Dermis microvascular lymphatic vessel endothelial cell (primary cell): ENCODE measurements at places on chromosomes 7 and 10.

DNA sequence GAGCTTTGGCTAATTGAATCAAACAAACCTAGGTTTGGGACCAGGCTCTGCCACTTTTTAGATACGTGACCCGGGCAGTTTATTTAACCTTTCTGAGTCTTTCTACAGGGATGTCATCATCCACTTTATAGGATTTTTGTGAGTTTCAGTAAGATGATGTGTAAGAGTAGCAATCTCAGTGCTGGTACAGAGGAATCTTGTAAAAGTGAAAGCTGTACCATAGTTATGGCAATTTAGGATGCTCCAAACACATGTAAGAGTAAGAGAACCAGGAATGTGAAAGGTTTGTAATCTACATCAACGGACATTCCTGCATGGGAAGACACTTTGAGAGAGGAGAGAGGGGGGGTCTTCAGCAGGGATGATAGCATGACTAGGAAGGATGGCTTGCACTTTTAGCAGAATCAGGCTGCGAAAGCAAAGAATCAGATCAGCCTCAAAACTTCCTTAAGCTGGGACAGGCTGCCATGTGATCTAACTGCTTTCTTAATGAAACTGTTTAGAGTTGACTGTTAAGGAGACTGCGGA, 968 bp downstream of the NOLC1 start:
- no peak for DNase-seq

GRCh38 chr7:121544726-121545125, 148.6 kb upstream of the FAM3C start:
- no peak for DNase-seq

GRCh38 chr10:103849880-103850571, 5.3 kb downstream of the SH3PXD2A start:
- no peak for DNase-seq

DNA sequence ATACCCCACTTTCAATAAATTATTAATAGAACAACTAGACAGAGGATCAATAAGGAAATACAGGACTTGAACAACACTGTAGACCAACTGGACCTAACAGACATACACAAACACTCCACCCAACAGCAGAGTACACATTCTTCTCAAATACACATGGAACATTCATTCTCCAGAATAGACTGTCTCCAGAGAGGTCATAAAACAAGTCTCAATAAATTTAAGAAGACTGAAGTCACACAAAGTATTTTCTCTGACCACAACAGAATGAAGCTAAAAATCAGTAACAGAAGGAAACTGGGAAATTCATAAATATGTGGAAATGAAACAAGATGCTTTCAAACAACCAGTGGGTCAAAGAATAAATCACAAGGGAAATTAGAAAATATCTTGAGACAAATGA, 119.8 kb downstream of the SMURF1 start:
- no peak for DNase-seq

GRCh38 chr10:43687373-43687772, 38.7 kb upstream of the ZNF32 start:
- DNase-seq = no peak

- no peak for DNase-seq
Measured at GRCh38 chr10:55224007-55224781, 423.2 kb upstream of the PCDH15 start.

DNA sequence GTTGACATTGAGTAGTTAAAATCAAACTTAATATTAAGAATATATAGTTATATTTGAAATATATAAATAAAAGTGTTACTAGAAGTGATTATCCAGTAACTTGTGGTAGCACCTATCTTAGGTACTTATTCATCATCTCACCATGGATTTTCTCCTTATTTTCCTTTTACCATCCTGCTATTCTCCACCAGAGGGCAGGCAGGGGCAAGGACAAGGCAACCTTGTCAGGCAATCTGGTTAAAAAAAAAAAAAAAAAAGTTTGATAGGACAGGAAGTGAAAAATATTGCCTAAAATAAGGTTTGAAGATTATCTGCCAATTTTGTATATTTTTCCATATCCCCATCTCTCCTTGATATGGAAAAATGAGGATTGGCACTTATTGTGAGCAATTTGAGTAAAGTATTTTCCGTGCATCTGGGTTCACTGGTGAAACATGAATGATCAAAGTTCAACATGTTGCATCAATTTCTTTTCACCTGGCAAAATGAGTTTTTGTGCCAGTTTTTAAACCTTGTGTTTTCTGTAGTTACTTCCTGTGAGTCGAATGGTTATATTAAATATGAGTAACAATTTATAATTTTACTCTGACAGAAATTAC, 256.7 kb downstream of the AGMO start:
- DNase-seq = peak; percentile 55

GRCh38 chr7:50491943-50492342, 41.8 kb upstream of the FIGNL1 start:
- no peak for DNase-seq

DNA sequence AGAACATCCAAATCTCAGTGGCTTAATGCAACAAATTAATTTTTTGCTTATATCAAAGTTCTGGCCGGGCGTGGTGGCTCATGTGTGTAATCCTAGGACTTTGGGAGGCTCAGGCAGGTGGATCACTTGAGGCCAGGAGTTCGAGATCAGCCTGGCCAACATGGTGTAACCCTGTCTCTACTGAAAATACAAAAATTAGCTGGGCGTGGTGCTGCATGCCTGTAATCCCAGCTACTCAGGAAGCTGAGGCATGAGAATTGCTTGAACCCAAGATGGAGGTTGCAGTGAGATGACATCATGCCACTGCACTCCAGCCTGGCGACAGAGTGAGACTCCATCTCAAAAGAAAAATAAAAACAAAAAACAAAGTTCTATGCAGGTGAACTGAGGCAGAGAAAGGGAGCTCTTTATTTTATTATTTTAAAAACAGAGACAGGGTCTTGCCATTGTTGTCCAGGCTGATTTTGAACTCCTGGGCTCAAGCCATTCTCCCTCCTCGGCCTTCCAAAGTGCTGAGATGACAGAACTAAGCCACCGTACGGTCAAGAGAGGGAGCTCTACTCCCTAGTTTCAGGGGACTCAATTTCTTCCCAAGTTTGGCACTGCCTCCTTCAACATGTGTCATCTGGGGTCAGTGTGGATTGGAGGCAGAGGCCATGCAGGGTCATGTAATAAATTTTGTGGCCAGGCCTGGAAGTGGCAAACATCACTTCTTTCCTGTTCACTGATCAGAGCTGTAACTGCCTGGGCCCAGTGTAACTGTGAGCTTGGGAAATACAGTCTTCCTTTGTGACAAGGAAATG, 2.4 kb downstream of the ADCK2 start:
- DNase-seq = peak; percentile 46

DNA sequence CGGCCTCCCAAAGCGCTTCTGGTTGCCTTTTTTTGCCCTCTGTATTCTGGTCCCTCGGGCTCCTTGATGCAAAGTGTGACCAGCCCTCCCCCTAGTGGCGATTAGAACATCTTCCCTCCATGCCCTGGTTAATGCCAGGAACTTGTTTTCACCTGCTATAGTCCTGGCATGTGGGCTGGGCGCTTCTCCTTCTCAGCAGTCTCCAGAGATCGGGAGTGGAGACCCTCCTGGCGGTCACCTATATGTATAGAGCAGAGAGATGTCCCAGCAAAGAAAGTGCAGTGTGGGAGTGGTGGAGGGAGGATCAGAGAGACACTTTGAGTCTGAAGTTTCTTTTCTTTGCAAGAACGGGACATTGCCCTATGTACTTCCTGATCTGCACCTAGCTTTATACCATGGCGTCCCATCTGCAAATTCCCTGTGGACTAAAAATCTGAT, 264.1 kb downstream of the OTUD1 start:
- DNase-seq = peak; percentile 30

DNA sequence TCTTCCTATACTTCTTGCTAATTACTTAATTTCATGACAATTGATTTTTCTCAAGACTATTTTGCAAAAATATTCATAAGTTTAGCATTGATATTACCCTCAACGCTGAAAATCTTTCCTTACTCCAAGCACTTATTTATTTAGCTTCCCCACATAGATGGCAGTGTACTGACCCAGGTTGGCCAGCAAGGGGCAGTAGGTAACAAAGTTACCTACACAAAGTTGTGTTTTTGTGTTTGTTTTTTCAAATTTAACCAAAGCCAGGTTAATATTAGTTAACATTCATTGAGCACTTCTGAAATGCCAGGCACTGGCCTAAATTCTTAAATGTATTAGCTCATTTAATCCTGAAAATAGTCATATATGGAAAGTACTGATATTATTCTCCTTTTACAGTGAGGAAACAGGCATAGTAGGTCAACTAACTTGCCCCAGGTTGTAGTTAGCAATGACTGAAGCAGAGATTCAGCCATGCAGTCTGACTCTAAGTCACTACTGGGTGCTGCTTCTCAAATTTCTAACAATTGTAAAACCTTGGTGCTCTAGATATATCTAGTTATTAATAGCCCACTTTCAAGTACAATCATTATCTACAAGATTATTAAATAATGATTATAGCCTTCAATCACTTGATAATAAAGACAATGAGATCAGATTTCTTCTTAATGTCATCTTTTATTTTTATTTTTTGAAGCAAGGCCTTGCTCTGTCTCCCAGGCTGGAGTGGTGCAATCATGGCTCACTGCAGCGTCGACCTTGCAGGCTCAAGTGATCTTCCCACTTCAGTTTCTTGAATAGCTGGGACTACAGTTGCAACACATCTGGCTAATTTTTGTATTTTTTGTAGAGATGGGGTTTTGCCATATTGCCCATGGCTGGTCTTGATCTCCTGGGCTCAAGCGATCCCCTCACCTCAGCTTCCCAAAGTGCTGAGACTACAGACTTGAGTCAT, 5.8 kb upstream of the GGCT start:
- peak; percentile 64 for DNase-seq

GRCh38 chr7:2411815-2412586, 8.6 kb downstream of the CHST12 start:
- peak; percentile 18 for DNase-seq

- no peak for DNase-seq
Measured at GRCh38 chr7:159107161-159107892, 37.3 kb downstream of the VIPR2 start.

GRCh38 chr7:33558549-33559323, 346.6 kb upstream of the BMPER start:
- no peak for DNase-seq

- DNase-seq = peak; percentile 24
Measured at GRCh38 chr7:103593691-103594090, 147.7 kb upstream of the SLC26A5 start.
